ENCODE measurements at places on chromosomes 12 and 14.

GRCh38 chr14:70753518-70753953, 55.8 kb downstream of the MAP3K9 start:
- no peak overlapping the region for H3K4me3 ChIP-seq
- H3K4me1 ChIP-seq, result peaks cover 18% of the 10 kb centered on the region
- no peaks in the 10 kb centered on the region for H3K36me3 ChIP-seq
- H3K27me3 ChIP-seq, result no peaks in the 10 kb centered on the region
- no peak for DNase-seq

DNA sequence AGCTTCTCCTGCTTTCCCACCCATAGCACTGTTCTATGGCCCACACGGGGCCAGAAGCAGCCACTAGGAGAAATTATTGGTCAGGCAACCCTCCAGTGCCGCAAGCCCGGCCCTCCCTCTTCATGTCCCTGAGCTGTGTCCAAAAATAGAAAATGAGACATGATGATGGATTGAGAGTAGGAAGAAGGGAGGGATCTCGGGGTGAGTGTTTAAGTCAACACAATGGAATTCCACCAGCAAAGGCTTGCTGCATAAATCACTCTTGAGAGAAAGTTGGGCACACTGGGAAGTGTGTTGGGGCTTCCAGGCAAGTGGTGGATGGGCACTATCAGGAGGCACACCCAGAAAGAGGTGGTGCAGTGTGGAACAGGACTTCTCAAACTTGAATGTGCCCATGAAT, 94.2 kb downstream of the LLPH start:
- H3K4me3 ChIP-seq, result no peak overlapping the region
- H3K27me3 ChIP-seq, result no peaks in the 10 kb centered on the region
- no peak for DNase-seq
- H3K36me3 ChIP-seq, result no peaks in the 10 kb centered on the region

GRCh38 chr12:109735051-109735521, 21.5 kb downstream of the FAM222A start:
- no peaks in the 10 kb centered on the region for H3K36me3 ChIP-seq
- peaks cover 13% of the 10 kb centered on the region for H3K4me1 ChIP-seq
- no peak for DNase-seq

DNA sequence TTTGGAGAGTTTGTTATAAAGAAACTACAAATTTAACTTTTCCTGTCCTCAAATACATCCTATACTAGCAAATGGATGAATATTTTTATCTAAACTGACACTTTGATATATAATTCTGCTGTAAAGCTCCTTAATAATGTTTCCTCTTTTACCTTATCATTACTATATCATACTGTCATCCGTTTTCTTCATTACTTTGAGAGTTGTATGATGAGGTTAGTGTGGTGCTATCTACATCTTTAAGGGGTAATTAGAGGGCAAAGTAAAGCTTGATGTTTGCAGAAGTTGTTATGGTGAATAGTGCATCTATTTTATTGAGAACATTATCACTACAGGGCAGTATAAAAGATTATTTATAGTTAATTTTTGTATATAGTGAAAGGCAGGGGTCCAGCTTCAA, 36.1 kb downstream of the LIN7A start:
- H3K36me3 ChIP-seq, result no peaks in the 10 kb centered on the region
- no peak for DNase-seq
- H3K4me3 ChIP-seq, result no peak overlapping the region
- H3K4me1 ChIP-seq, result no peaks in the 10 kb centered on the region
- no peak overlapping the region for H3K27ac ChIP-seq
- H3K27me3 ChIP-seq, result no peaks in the 10 kb centered on the region

Data from upper lobe of left lung (tissue), 6 donors.